CD4-positive, alpha-beta T cell treated with Interleukin-12 subunit alpha and Interleukin-12 subunit beta, for 1 hour (primary cell): ENCODE measurements at places on chromosomes 7 and 10.

- no peak for DNase-seq
These were observed 175.6 kb downstream of the TCF7L2 start for GRCh38 chr10:113125612-113126011.

DNA sequence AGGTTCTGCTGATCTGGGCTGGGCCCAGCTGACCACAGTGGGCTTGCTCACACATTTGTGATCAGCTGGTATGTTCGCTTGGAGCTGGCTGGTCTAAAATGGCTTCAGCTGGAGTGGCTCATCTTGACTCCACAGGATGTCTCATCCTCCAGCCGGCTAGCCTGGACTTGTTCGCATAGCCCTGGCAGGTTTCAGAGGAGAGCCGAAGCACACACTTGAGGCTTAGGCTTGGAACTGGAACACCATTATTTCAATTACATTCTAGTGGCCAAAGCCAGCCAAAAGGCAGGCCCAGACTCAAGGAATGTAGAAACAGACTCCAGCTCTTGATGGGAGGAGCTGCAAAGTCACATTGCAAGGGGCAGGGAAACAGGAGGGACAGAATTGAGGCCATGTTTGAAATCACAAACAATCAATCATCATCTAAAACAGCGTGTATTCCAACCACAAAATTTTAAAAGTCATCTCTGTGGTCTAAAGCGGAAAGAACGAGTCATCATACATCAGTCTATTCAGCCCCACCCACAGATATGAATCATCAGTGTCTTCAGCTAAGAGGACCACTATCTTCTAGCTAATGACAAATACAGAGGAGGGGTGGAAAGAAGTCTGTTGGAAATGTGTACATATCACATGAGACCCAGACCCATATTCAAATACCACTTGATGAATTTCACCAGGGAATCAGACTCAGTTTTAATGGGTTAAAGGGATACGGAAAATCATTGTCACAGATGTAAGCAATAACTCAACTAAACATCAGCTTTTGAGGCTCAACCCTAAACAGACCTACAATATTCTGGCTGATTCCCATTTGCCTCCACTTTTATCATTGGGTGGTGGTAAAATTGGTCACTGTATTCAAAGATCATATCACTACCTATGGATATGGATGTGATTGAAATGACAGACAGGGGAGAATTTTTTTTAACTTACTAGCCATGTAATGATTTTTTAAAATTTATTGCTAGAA, 139.0 kb upstream of the MKLN1 start:
- peak; percentile 85 for DNase-seq

- no peak for DNase-seq
These were observed 69.1 kb downstream of the DIP2C start for GRCh38 chr10:620417-620816.

DNA sequence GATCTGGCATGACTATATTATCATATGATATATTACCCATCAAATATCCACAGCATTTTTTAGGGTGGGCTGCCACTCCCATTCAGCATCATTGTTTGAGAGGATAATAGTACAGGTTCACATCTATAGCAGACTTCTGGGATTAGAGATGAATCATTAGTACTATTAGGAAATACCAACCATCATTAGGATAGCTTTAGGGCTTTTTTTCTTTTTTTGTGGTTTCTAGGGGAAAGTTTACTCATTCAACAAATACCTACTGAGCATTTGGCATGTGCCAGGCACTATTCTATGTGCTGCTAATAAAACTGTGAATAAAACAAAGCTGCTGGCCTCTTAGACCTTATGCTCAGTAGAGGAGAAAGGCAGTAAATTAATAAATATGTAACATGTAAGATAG, 40.6 kb downstream of the NHLRC2 start:
- DNase-seq, result no peak

GRCh38 chr7:139830782-139831501, 1.9 kb downstream of the TBXAS1 start:
- DNase-seq, result no peak

DNA sequence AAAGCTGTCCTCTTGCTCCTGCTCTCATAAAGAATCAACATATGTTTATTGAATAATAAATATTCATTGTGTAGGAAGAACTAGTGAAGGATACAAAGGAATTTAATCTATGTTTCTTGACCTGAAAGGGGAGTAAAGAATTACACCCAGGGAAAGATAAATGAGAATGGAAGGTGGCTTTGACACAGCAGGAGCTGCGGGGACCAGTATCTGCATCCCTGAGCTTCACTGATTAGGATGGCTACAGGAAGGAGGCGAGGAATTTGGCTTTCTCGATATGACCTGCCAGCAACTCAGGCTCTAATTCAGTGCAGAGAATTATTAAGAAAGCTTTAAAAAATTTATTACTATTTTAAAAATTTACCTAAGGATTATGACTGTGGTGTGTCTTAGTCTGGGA, 194.6 kb downstream of the SEC23IP start:
- DNase-seq, result no peak

DNA sequence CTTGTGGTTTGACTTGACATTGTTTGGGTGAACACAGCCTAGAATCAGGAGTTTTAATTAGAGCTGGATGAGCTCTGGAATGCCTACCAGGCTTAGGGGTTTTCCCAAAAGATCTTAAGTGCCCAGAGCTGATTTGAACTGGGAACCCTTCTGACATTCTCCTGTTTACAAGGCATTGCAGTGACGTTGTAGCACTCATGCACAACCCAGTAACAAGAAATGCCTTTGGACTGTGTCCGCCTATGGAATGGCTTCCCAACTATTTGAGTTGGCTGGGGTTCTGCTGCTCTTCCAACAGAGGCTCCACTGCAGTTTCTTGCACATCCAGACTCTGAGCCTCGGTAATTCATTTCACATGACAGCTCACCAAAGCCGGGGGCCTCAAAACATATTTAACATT, 76.7 kb upstream of the MKX start:
- no peak for DNase-seq
